ENCODE measurements at places on chromosomes 5 and 9.

GRCh38 chr9:92762781-92763708, 1.6 kb downstream of the BICD2 start:
- DNase-seq = peak; percentile 12

DNA sequence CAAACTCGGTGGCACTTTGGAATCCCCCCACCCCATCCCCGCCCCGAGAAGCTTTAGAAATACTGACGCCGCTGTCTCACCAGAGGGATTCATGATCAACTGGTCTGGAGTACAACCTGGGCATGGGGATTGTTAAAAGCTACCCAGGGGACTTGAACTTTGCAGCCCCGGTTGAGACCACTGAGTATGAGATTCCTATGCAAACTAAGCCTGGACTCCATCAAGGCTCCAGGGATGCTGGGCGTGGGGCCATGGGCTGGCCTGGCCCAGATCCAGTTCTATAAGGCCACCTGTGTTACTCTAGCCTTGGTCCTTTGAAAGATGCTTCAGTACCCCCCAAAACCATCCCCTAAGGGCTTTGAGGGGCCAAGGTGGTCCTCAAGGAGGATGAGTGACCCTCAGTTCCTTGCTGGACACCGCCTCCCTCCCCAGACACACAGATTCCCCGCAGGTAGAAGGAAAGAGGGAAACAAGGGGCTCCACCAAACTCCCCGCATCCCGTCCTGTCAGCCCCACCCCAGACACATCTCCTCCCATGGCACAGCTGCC, 68.5 kb downstream of the MRPL36 start:
- no peak for DNase-seq

- DNase-seq = no peak
Observed at GRCh38 chr9:8382777-8383527, 583.4 kb upstream of the DMAC1 start.

DNA sequence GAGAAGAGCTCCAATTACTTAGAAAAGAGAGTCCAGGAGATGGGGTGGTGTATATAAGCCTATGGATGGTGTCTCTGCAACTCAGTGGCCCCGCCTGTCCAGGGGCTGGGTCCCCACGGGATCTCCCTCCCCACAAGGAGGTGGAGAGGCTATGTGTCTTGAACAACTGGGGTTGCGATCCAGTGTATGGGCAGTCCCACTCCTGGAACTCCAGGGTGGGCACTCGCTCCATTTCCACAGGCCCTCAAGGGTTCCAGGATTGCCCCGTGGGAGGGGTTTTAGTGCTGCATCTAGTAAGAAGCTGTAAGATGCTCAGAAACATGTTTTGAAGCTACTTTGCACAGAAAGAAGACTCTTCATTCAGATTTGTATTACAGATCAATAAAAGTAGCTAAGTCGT, 558 bp upstream of the SMAD5 start:
- no peak for DNase-seq

DNA sequence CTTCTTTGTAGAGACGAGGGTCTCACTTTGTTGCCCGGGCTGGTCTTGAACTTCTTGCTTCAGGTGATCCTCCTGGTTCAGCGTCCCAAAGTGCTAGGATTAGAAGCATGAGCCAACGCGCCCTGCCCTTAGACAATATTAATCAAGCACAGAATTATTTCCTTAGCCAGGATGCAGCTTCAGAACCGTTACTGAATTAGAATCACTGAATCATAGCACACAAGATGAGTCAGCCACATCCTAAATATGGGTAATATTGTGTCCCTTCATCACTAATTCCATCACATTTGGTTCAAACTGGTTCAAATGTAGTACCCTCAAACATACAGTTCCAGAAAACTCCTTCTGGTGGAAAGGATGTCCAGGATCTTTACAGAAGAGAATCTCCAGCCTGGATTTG, 82.7 kb downstream of the BNC2 start:
- no peak for DNase-seq

GRCh38 chr9:75891277-75891741, 836 bp downstream of the PCSK5 start:
- peak; percentile 45 for DNase-seq

- no peak for DNase-seq
Observed at GRCh38 chr9:4581035-4581760, 80.9 kb upstream of the PLPP6 start.

- no peak for DNase-seq
Observed at GRCh38 chr5:112865128-112865527, 4.0 kb downstream of the SRP19 start.

GRCh38 chr9:104686081-104686480, 8.2 kb upstream of the OR13D1 start:
- DNase-seq = no peak
